Stimulated activated CD4-positive, alpha-beta T cell treated with anti-CD3 and anti-CD28 coated beads, Interleukin-12 subunit alpha, Interleukin-12 subunit beta, amount 100 ng/mL, for 48 hours (primary cell): ENCODE measurements at places on chromosomes 11 and 22.
A peak's percentile ranks its signal among the peaks of the same experiment; 100 is the strongest.

DNA sequence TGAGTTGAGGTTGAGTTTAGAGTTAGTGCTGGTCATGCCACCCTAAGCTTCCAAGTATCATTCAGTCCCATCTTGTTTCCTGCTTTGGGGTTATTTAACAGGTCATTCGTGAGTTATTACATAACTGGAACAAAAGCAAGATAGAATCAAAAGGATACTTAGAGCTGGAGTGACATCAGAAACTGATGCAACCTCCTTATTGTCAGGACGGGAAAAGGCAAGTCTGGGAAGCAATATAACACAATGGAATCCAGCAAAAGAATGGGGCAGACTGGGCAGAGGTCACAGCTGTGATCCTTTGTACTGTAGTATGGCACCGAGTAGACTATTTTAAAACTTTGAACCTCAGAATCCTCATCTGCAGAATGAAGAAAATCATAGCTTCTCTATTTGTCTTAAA lies 4.4 kb upstream of the PRSS23 start:
- no peak for DNase-seq

DNA sequence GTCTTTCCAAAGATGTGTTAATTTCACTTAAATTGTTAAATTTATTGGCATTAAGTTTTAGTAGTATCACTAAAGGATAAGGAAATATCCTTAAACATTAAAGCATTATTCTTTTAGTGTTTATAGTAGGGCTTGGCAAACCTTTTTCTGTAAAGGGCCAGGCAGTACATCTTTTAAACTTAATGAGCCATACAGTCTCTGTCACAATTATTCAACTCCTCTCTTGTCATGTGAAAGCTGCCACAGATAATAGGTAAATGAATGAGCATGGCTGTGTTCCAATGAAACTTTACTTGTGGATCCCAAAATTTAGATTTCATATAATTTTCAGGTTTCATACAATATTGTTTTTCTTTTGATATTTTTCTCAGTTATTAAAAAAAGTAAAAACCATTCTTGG lies 268.2 kb upstream of the C11orf87 start:
- DNase-seq: no peak

GRCh38 chr11:33703788-33704187 lies 3.2 kb upstream of the C11orf91 start:
- DNase-seq: no peak

DNA sequence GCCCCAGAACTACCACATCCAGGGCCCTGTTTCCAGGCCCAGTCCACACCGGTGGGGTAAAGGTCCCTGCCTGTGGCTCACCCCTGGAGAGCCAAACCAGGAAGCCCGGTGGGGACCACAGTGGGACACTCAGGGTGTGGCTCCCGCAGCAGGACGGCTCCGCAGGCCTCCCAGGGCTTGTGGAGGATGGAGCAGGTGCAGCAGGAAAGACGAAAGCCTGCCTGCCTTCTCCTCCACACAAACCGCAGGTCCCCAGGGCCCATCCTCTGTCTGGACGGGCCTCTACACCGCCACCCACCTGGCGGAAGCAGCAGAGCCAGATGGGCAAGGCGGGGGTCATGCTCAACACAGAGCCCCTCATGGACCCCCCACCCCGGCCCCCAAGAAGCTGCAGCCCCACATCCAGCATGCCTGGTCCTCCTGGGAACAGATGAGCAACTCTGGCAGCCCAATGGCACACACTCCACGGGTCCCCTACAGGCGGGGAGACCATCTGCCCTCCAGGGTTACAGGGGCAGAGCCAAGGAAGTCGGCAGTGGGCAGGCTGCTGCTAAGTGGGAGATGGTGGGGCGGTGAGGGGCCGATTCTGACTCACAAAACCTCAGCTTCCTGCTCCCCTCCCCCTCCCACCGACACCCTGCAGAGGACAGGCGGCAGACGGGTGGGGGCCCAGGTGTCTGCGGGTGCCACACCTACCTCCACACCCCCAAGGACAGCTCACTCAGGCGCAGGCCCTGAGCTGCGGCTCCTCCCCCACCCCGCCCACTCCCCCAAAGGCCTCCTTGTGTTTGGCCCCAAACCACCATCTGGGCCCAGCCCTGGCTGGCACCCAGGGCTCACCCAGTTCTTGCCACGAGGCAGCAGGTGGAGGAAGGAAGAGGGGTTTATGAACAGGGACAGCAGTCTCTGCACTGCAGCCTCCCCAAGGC lies 5.2 kb downstream of the SBF1 start:
- DNase-seq: peak; percentile 83

DNA sequence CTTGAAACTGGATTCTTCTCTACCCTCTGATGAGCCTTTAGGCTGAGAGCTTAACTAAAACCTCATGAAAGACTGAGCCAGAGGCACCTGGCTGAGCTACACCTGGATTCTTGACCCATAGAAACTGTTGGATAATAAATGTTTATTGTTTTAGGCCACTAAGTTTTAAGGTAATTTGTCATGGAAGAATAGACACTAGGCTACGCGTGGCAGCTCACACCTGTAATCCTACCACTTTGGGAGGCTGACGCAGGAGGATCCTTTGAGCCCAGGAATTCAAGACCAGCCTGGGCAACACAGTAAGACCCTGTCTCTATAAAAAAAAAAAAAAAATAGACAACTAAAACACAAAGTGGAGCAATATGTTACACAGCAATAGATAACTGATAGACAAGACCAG lies 29.2 kb upstream of the UPB1 start:
- DNase-seq: no peak

- no peak for DNase-seq
Measured at GRCh38 chr11:123473941-123474677, 44.0 kb downstream of the GRAMD1B start.

DNA sequence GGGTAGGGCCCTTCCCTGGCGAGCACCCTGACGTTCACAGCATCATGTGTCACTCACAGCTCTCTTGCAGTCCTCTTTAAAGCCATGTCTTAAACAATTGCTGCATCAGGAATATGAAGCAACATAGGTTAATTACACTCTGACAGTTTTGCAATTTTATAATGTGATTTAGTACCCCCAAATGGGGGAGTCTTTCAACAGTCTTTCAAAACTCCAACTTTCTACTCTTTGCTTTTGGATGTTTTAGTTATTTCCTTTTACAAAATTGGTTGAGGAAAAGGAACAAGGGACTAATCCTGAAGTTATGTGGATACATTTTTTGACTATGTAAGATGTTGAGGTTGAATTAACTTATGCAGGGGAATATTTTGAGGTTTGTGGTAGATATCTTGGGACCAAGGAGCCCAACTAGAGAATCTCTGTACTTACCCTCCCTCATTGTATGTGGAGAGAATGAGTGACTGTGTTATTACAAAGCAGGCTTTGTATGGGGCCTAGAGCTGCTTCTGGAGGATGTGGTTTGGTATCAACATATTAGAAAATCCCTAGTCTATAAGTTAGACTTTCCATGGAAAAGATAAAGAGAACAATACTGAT lies at the start of gene MMP8:
TSS of gene MMP8 (minus strand) at position 51 of the 597 bp plus-strand sequence. CDS start 99 bp downstream, outside the sequence.
- no peak for DNase-seq

- DNase-seq: no peak
Measured at GRCh38 chr11:134949121-134950090, 537.4 kb upstream of the B3GAT1 start.

DNA sequence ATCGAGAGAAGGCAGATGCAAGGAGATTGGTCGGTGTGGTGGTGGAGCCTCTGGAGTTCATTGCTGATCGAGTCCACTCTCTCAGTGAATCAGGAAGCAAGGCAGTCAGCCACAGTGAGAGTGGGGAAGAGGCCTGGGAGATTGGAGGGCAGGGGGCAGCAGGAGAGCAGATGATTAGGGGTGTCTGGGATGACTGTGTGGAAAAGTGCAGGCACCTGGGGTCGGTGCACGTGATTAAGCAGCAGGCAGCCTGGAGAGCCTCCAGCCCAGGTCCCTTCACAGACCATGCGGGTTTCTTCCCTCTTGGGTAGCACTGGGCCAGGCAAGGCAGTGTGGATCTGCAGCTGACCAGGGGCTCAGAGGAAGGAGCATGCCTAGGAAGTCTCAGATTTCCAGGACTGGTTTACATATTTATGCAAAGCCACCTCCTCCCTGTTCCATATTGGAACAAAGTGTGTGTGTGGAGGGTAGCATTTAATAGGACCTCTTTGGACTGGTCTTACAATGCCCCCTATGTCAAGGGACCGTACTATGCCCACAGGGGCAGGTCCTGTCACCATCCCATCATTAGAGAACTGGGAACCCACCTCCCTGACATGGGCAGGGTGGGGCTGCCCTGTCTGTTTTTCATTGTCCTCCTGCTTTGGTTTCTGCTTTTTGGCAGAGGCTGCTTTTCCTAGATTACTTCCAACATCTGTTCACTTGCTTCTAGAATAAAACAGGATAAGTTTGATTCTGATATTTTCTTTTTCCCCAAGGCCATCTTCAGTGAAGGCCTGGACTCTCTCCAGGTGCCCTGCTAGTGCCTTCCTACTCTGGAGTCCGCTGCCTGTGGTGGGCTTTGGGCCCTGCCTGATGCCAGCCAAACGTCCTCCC lies 14.0 kb upstream of the GDPD5 start:
- DNase-seq: no peak

DNA sequence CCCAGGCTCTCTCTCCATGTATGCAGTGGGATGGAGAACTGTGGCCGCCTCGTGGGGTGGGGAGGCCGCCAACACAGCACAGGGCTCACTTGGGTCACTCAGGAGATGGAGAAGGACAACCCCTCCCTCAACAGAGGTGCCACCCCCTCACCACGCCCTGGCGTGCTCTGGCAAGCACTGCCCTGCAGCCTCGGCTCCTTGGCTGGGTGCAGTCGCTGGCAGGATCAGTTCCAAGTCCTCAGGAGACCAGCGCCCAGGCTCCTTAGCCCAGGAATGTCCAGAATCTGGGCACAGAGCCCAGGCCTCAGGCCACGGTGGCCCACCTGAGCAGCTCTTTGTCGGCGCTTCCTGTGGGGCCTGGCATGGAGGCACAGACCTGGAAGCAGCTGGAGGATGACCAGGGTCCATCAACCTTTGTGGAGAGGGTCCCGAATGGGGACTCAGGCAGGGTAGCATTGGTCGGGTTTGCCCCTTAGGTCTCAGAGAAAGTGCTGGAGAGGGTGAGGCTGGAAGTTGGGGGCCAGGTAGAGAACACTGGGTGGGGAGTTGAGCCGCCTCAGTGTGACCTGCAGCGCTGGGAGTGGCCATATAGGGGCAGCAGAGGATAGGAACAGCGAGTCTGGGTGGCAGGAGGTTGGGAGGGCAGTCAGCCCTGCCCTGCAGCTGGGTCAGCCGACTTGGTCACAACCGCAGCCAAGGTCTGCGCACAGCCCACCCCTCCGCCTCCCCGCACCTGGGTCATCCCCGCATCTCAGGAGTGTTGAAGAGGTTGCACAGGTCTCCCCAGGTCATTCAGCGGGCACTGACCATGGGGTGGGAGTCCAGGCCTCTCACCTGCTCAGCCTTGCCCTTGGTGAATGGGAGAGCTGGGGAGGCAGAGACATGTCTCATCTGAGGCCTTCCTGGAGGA lies 8.2 kb downstream of the SUSD2 start:
- DNase-seq: peak; percentile 26

DNA sequence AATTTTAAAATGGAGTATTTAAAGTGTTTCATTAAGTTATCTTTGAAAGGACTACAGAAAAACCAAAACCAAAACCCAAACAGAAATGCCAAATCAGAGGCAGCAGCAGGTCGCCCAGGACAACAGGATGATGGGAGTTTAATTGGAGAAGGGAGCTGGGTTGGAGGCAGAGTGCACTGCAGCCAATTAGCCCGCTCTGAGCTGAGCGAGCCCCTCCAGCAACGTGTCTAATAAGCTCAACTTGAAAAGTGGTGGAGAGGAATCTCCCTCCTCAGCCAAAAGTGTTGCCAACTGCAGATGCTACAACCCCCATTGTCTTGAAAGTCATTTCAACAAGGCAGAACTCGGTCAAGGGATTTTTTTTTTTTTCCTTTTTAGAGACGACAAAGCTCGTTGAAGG lies 323.9 kb downstream of the CADM1 start:
- no peak for DNase-seq

DNA sequence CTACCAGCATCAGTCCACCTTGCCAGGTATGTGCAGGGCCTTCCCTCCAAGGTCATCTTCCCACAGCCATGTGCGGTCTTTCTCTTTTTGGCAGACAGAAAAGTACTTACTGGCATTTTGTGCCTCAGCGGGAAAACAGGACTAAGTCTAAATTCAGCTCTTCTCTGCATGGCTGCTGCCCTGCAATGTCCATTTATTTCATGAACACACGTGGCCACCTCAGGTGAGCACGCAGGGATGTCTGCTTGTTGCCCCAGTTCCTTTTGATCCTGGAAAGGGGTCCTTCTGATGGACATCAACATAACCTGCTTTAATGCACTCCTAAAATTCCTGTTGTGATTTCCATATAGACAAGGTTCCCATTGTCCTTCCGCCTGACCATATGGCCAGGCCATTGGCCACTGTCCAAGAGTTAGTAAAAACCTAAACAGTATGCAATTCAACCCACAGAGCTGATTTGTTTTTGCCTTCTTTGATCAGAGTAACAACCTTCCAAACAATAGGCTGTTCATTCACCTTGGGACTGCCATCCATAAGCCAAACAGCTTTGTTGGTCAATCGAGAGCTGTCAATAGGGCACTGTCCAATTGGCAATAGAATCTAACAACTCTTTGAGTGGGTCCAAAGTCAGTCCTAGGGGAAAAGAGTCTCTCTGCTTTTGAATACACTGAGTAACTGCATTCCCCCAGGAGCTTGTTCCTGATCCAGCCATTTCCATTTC lies 5.9 kb downstream of the TREH start:
- DNase-seq: no peak

GRCh38 chr22:50252082-50253045 lies 1.3 kb upstream of the HDAC10 start:
- peak; percentile 54 for DNase-seq

DNA sequence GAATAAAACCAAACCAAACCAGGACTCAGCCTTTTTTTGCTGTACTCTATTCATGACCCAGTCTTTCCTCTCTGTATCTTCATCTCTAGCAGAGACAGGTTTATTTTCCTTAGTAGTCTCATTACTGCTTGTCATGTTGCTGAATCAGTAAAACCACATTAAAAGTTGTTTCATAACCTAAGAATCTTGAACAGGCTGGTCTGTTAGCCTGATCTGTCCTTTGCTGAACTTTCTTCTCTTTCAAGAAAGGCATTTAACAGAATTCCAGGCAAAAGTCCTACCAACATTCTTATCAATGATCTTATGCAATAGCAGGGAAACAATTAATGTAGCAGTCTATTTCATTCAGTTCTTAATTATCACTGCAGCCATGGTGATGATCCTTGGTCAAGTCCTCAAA lies 197.7 kb downstream of the CASP12 start:
- no peak for DNase-seq

DNA sequence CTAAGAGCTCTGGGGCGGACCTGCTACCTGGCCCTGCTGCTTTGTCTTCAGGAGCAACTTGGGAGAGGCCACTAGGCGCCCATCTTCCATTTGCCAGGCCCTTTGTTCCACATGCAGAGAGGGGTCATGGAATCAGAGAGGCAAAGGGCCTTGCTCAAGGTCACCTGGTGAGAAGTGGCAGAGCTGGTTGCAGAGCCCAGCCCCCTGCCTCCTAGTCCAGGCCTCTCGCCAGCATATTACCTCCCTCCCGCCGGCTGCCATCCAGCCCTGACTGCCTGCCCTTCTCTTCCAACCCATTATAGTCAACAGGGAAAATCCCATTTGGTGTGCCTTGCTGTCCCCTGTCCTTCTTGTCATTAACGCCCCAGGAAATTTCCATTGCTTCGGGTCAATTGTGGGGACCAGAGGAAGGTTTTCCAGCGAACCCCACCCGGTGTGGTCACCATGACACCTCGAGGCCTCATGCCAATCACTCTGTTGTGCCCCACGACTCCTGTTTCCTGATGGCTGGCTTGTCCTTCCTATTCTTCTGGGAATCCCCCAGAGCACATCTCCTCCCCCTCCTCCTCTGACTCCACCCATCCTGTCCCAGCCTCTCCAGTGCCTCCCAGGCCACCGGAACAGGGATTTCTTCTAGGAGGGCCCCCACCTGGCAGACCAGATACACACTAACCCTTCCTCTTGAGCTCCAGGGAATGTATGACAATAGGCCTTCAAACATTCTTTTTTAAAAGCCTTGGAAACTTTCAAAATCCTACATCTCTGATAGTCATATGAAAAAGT lies 77.0 kb downstream of the NECTIN1 start:
- no peak for DNase-seq
